Placental pericyte (primary cell): ENCODE measurements at places on chromosomes 4 and X. TPM values are rescaled to one million over a fixed set of nuclear protein-coding genes. Genes with fewer than 3 reads are reported as not detected.

Gene AMOT
- total RNA-seq: 2.6 and 2.9 TPM in 2 replicates

Gene FRAS1
- total RNA-seq: 0.57 and 13.8 TPM in 2 replicates

Gene MUC7
- not detected in 2 replicates for total RNA-seq

Gene USP17L15
- not detected in 2 replicates for total RNA-seq

Gene TBX22
- not detected in 2 replicates for total RNA-seq

Gene FAM184B
- under 0.01 TPM in 1 of 2 replicates, not detected in the other for total RNA-seq

Gene OPHN1
- total RNA-seq: 3.1 and 7.4 TPM in 2 replicates

Gene NLGN3
- total RNA-seq: 0.14 and 0.22 TPM in 2 replicates

Gene SLC49A3
- 5.5 and 15.9 TPM in 2 replicates for total RNA-seq

Gene PAGE2B
- total RNA-seq: not detected in 2 replicates

Gene DCLK2
- 7.0 and 8.3 TPM in 2 replicates for total RNA-seq
